Upper lobe of left lung (tissue), 6 donors: ENCODE measurements at places on chromosomes 12 and 14.

DNA sequence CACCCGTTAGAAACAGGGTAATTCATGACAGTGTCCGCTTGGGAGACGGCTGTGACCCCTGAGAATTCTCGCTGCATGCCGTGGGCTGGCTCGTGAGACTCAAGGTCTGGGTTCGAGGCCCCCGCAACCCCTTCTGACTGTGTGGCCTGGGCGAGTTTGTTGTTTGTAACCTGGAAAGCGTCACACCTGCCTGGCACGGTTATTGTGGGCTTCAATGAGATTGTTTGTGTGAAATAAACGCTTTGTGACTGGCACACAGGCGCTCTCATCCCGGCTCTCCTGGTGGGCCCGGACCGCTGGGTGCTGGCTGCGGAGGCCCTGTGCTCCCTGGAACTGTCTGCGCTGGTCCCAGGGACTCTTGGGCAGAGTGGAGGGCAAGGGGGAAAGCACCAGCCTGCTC is 33.9 kb downstream of the MEG3 start:
- no peak for DNase-seq

GRCh38 chr14:69673104-69673503 is 61.7 kb downstream of the SUSD6 start:
- DNase-seq, result no peak

- no peak for DNase-seq
Measured at GRCh38 chr12:91377436-91377835, 194.8 kb upstream of the DCN start.

DNA sequence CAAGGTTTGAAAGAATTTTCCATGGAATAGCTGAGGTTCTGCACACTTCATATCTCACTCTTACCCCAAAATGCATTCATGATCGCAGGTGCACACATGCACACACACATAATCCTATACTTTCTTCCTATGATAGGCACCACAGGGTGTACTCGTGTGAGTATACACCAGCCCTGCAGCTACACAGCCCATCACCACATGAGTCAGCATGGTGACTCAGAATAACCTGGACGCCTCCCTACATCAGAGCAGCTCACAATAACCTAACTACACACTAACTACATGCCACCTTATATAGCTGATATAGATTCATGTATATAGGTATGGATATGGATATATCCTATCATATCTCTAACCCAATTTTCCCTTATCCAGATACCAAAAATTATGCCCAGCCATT is 850.2 kb upstream of the TMEM132C start:
- DNase-seq, result no peak

GRCh38 chr12:97464385-97465321 is 2.0 kb downstream of the RMST start:
- no peak for DNase-seq

DNA sequence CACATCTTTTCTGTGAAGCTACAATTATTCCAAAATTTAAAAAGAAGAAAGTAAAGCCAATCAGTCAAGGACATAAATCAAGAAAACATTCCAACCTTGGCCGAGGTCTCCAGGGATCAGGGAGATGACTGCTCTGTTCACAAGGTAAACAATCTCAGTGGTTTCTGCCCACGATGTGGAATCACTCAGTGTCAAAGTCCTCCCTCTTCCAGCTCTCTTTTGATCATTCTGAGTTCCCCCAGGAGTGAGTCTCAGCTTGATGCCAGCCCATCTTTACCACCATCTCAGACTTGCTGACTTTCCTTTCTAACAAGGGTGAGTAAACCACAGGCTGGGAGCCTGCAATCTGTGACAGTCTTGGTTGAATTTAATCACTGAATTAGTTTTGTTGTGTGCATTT is 4.8 kb upstream of the SERPINA9 start:
- no peak for DNase-seq

DNA sequence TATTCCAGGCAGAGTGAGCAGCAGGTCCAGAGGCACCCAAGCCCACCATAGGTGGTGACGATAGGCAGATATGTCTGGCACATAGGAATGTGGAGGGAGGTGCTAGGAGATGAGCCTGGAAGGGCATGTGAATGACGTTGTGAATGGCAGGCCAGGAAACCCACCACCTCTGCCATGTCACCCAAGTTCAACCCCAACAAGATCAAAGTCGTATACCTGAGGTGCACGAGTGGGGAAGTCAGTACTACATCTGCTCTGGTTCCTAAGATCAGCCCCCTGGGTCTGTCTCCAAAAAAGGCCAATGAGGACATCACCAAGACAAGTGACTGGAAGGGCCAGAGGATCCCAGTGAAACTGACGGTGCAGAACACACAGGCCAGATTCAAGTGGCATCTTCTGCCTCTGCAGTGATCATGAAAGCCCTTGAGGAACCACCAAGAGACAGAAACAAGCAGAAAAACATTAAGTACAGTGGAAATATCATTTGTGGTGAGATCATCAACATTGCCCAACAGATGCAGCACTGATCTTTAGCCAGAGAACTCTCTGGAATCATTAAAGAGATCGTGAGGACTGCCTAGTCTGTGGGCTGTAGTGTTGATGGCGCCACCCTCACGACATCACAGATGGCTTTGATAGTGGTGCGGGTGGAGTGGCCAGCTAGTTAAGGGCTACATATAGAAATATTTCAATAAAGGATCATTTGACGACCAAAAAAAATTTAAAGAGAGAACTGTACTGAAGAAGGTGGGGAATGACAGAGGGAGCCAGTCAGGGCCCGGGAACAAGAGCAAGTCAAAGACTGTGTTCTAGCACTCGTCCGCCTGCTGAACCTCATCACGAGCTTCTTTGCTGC is 99.7 kb downstream of the ZFP36L1 start:
- DNase-seq, result no peak

GRCh38 chr14:91947475-91948184 is at the start of gene FBLN5:
Gene FBLN5 (minus strand): TSS chr14:91947694. CDS start chr14:91947229, 465 bp downstream.
- DNase-seq, result peak; percentile 63

GRCh38 chr12:8841778-8842177 is 19.4 kb downstream of the A2ML1 start:
- no peak for DNase-seq

GRCh38 chr12:62069976-62070375 is 190.2 kb upstream of the USP15 start:
- DNase-seq, result no peak

GRCh38 chr12:4091016-4091743 is 182.4 kb upstream of the CCND2 start:
- no peak for DNase-seq

- no peak for DNase-seq
Measured at GRCh38 chr12:57229046-57229633, 371 bp upstream of the SHMT2 start.

GRCh38 chr14:61484826-61485584 is 163.6 kb downstream of the PRKCH start:
- no peak for DNase-seq

GRCh38 chr12:100555722-100556121 is 17.8 kb upstream of the GAS2L3 start:
- DNase-seq, result no peak

DNA sequence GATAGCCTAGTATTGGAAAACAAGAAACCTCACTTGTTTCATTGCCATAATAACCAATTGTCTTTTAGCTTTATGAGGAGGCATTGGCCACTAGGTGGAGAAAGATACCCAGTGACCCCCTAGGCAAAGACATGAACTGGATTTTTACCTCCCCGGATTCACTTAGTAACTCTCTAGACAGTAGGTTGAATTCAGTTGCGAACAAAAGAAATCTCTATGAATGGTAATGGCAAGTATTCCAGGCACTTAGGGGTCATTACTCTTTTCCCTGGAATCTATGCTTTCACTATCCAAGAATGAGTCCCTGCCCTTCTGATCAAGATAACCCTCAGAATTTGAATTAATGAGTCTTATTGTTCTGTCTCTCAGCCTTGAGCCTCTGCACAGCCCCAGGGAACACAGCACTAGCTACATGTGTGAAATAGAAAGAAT is 29.5 kb upstream of the RHOJ start:
- no peak for DNase-seq

DNA sequence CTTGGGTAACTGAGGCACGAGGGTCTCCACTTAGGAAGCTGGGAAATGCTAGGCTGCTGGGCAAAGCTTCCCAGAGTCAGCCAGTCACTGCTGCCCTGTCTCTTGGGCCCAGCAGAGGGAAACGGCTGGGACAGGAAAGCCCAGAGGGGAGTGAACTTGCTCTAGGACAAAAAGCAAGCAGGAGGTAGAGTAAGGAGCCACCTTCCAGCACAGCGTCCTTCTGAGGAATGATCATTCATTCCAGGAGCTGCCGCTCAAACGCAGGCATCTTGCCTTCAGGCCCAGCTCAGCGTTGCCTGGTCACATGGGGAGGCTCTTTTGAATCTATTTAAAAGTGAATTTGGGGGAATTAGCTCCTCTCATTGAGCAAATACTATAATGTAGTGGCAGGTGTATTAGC is 118.6 kb downstream of the CRACR2A start:
- DNase-seq, result no peak

DNA sequence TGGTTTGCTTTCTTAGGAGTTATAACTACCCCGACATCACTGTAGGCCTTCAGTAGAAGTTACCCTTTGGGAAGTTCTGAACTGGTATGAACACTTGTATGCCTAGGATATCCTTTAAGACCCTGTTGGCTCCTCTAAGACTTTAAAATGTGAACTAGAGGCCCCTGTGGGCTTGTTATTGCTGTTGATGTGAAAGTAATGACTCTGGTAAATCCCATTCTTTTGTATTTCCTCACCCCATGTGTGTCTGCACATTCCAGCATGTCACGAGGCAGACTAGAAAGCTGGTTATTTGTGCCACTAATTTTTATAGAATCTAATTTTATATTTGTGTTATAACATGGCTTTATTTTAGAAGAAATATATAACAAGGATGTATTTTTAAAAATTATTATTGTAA is 48.9 kb downstream of the SERPINA10 start:
- no peak for DNase-seq

- DNase-seq, result no peak
Measured at GRCh38 chr12:130266751-130267150, 70.9 kb upstream of the PIWIL1 start.

GRCh38 chr12:92036771-92037453 is 108.7 kb downstream of the BTG1 start:
- no peak for DNase-seq

DNA sequence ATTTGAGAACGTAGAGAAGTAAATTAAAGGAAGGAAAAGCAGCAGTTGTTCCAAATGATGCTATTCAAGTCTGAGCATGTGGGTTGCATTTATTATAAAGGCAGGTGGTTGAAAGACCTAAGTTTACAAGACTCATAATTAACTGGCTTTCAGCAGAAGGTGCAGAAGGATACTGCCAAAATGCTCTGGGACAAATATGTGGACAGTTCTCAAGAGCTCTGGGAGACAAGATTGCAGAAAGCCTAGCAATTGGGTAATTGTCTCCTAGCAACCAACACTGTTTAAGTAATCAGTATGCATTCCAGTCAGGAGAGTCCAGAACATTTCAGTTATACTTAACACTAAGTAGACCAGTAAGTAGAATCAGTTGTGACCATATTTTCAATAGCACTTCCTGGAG is 131.5 kb downstream of the GPR135 start:
- DNase-seq, result no peak

DNA sequence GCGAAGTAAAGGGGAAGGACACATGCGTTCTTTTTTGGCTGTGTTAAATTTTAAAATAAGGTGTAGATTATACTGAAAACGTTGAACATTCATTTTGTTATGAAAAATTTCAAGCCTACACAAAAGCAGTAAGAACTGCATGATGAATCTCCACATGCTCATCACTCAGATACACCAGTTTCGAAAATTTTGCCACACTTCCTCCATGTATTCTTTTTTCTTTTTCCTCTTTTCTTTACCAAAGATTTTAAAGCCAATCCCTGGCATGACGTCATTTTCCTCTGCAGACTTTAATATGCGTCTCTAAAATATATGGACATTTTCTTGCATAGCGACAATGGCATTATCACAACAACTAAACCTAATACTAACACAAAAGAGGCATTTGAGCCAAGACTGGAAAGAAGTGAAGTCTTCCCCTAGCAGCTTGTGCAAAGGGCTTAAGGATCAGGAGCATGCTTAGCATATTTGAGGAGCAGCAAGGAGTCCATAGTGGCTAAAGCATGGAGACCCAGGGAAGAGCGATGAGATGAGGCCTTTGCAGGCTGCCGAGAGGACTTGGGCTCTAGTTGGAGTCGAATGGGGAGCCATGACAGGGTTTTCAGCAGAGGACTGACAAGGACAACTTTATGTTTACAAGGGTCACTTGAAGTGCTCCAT is 111.9 kb downstream of the ERC1 start:
- DNase-seq, result no peak

DNA sequence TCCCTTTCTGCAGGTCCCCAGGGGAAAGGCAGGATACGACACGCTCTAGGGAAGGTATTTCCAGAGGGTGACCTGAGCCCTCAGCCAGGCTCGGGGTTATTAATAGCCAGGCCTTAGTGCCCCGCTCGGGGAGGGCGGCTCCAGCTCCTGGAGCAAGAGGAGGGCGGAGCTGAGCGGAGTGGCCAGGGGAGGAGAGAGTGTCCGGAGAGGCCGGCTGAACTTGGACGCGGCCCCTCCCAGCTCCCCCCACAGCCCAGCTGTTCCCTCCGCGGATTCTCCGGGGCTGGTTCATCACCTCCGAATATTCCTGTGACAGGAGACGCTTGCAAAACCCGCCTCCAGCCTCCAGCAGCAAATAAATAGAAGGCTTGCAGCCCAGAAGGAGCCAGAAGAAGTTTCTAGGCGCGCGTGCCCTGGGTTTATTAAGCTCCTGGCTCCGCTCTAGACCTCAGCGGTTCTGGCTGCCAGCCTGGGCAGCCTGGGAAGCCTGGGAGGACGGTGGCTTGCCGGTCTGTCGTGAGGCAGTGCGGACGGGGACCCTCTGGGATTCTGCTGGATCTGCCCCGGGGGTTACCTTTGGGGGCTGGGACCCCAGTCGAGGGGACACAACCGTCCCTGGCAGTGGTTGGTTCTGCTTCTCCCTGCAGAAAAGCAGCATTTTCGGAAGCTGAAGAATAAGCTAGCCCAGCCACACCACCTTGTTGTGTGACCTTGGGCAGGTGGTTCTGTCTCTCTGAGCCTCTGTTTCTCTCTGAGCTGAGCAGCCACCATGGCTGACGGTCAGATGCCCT is at the start of gene HSPB8:
Gene HSPB8, plus strand, starts transcription at position 388 of the 791 bp plus-strand sequence. Its CDS starts 382 bp downstream, at position 770.
- DNase-seq, result peak; percentile 92

DNA sequence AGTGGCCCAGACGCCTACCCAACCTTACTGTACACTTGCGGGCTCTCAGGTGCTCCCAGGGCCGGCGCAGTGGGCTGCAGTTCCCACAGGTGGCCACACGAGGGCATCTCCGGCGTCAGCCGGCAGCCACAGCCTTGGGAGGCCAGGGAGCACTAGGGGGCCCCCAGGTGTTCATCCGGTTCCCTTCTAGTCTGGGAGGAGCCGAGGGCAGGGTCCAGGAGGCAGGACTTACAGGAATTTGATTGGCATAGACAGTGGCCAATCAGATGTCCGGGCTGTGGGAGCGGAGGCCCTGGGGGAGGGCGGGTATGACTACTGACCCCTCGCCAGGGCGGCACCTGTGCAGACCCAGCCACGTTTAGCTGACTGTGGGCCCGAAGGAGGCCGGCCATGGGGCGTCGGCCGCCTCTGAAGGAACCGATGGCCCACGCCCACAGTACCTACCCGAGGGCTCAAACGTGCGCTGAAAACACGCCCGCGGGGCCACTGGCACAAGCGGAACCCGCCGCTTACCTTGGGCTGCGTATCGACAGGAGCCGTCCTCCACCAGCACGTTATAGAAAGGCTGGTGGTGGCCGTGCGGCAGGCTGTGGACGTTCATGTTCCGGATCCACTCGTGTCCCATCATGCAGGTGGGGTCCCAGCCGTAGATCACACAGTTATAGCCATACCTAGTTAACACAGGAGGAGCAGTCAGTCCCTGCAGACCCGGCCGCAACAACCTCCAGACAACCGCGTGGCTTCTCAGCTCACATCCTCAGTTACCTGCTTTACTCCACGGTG is 34.8 kb downstream of the FBXO21 start:
- peak; percentile 72 for DNase-seq
